Muscle of leg (tissue), 16 donors: ENCODE measurements at places on chromosomes 1 and 21. TPM values are rescaled to one million over a fixed set of nuclear protein-coding genes. Genes with fewer than 3 reads are reported as not detected.

The HAO2 gene
- 0.13 TPM for total RNA-seq

The TINAGL1 gene
- 31.8 TPM for total RNA-seq

The SPRR1B gene
- not detected for total RNA-seq

The AQP10 gene
- total RNA-seq, result 0.04 TPM

The LRRN2 gene
- 2.7 TPM for total RNA-seq

- peak; percentile 49 for DNase-seq
- peak overlapping the region; percentile 61 for H3K4me3 ChIP-seq
- peaks cover 21% of the 10 kb centered on the region for H3K36me3 ChIP-seq
- no peaks in the 10 kb centered on the region for H3K27me3 ChIP-seq
- peaks cover 45% of the 10 kb centered on the region for H3K4me1 ChIP-seq
These were observed 568 bp downstream of the TRIM45 start for GRCh38 chr1:117120774-117121588.

DNA sequence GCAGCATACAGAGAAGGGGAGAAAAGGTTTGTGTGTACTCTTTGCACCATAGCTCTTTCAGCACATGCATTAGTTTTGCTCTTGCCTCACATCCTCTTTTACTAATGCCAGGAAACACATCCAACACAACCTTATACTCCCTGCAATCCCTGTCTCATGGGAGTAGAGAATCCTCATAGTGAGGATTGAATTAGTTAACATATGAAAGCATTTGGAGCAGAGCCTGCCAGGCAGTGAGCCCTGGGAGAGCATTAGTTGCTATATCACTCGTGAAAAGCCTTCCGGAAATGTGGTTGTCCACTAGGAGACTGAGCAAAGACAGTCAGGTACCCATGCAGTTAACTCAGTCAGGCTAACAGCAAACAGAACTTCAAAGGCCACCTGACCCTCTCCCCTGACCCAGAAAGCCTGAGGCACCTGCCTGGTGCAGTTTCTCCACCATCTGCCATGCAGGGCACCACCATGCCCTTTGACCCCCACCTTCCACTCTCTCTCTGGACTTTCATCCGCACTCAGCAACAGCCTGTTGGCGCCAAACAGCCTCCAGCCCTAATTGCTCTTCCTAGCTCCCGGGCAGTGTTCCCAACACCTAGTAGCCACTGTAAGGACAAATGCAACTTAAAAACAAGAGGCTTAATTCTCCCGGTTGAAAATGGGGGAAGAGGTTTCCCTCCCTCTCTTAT, 14.9 kb upstream of the AGT start:
- H3K27me3 ChIP-seq, result no peaks in the 10 kb centered on the region
- peaks cover 15% of the 10 kb centered on the region for H3K4me1 ChIP-seq
- no peak overlapping the region for H3K27ac ChIP-seq
- peak; percentile 84 for DNase-seq
- H3K4me3 ChIP-seq, result no peak overlapping the region

GRCh38 chr1:247118946-247119446, 14.8 kb upstream of the ZNF669 start:
- H3K4me1 ChIP-seq, result no peaks in the 10 kb centered on the region
- no peak overlapping the region for H3K27ac ChIP-seq
- H3K27me3 ChIP-seq, result no peaks in the 10 kb centered on the region
- no peak overlapping the region for H3K4me3 ChIP-seq

DNA sequence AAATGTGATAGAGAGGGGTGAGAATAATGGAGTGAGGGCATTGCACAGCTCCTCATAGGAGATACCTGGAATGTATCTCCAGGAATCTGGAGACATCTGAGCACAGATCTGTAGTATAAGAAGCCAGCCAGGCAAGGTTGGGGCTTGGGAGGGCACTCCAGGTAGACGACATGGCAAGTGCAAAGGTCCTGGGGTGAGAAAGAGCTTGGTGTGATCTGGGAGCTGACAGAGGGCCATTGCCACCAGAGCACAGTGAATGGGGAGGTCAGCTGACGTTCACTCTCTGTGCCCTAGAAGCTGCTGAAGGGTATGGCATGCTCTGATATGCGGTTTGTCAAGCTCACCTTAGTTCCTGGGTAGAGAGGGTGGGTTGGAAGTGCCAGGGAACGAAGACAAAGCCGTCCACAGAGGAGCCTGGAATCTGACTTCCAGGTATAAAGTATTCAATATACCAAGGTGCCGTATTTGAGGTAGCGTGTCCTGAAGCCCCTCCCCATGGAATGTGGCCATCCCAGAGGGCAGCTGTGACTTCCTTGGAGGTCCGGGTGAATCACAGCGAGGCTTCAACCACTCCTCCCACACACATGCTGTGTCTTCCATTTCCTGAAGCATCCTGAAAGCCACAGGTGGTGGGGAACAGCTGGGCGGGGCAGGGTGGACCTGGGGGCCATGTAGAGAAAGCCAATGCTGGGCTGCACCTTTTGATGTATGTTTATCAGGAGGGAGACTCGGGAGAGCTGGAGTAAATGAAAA, 182.7 kb upstream of the KLHDC7A start:
- H3K27ac ChIP-seq, result no peak overlapping the region
- peaks cover 27% of the 10 kb centered on the region for H3K27me3 ChIP-seq
- H3K4me1 ChIP-seq, result no peaks in the 10 kb centered on the region
- no peak for DNase-seq

DNA sequence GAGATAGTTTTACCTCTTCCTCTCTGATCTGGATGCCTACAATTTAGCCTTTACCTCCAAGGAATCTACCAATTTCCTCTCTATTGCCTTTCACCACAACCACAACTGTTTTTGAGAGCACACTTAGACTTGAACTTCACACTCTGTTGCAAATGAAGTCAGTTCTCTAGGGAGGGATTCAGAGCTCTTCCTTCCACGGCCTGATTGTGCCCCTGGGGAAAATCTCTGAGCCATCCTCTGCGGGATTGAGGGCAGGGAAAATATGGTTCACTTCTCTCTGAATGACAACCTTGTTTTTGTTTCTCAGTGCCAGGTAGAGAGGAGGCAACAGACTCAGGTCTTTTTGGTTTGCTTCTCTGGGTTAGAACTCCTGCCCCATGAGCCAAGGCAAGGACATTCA, 35.4 kb upstream of the BCL10 start:
- H3K4me1 ChIP-seq, result peaks cover 18% of the 10 kb centered on the region
- no peak for DNase-seq
- no peak overlapping the region for H3K27ac ChIP-seq
- H3K4me3 ChIP-seq, result no peak overlapping the region
- no peaks in the 10 kb centered on the region for H3K27me3 ChIP-seq

- no peaks in the 10 kb centered on the region for H3K4me1 ChIP-seq
- H3K36me3 ChIP-seq, result no peaks in the 10 kb centered on the region
- no peak overlapping the region for H3K4me3 ChIP-seq
- no peaks in the 10 kb centered on the region for H3K27me3 ChIP-seq
- H3K27ac ChIP-seq, result no peak overlapping the region
These were observed 36.6 kb downstream of the DOP1B start for GRCh38 chr21:36193200-36193599.

GRCh38 chr21:45823100-45823681, 158.4 kb upstream of the COL6A1 start:
- peaks cover 20% of the 10 kb centered on the region for H3K4me1 ChIP-seq
- no peak for DNase-seq
- H3K4me3 ChIP-seq, result no peak overlapping the region
- no peak overlapping the region for H3K27ac ChIP-seq
